Activated T-cell treated with anti-CD3 and anti-CD28 coated beads, Interleukin-2, amount 50 U/mL, for 1 hour (primary cell): ENCODE measurements at places on chromosomes 6 and 20.

DNA sequence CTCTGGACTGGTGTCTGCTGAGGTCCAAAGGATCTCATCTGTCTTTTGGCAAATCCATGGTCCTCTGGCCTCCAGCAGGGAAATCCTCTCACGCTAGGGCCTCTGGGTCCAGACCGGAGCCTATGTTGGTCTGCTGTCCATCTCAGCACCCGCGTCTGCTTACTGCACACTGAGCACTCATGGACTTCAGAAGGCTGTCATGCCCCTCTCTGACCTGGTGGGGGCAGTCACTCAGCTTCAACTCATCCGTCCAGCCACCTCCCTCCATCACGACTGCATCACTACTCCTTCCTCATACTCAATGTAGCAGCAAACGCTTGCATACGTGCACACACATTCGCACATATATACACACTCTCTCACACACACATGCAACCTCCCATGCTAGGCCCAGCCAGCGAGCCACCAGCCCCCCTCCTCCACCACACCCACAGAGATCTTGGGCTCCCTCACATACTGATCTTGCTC is 33.3 kb downstream of the GABRR2 start:
- DNase-seq = no peak

- DNase-seq = no peak
Observed at GRCh38 chr6:43395776-43396175, 26.3 kb upstream of the ZNF318 start.

DNA sequence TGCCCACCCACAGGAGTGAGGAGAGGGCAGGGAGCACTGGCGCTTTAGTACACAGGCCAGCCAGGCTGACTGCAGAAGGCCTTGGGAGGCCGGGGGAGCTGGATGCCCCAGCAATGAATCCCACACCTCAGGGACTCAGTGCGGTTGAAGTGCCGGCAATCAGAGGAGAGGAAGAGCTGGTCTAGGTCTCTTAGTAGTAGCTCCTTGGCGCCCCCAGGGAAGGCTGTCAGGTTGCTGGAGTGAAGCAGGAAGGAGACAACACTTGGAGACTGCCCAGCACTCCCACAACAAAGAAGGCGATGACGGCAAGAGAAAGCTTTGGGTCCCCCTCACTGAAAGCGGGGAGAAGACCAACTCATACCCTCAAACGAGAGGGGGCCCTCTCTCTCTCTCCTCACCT is 8.3 kb upstream of the TNXB start:
- DNase-seq = no peak

GRCh38 chr6:28167068-28167467 is 25.4 kb downstream of the ZKSCAN8 start:
- DNase-seq = no peak

DNA sequence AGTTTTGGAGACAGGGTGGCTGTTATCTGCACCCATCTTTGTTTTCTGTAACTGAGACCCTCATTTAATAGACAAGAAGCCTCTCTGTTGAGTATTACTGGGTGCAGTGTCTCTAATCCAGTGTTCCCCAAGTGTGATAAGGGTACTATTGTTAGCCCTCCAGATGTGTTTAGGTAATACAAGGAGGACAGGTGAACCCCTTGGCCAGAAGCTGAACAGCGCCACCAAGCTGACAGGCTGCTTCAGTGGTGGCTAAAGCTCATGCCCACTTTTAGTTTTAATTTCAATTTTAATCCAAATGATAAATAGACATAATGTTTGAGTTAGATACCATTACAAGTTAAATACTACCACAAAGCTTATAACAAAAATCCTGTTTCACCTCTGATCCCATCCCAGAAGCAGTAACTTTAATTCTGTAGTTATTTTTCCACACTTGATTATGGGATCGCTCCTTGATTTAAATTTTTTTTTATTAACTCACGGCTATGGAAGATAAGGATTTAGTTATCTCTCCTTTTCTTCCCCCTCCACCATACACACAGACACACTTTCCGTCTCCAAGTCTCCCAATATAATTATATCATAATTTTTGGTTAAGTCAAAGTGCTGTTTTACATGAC is 8.4 kb upstream of the STK35 start:
- no peak for DNase-seq

DNA sequence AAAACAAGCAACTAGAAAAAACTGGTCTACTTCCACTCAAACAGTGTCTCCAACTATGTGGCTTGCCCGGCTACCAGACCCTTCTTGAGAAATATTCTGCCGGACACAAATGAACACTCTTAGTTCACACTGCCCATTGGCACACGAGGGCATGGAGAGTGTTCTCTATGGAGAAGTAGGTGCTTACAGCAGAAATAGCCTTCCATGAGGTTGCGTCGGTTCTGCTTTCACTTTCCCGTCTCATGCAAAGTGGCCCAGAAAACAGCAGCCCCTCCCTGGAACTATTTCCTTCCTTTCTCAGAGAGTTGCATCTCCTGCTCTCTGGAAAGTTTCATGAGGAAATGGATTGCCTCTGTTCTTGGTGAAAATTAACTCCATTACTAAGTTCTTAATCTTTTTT is 9.5 kb upstream of the HLA-DOA start:
- DNase-seq = no peak

GRCh38 chr6:83071023-83071422 is 3.6 kb downstream of the DOP1A start:
- DNase-seq = no peak
